ENCODE measurements at places on chromosomes 5 and 9.
A peak's percentile ranks its signal among the peaks of the same experiment; 100 is the strongest.

GRCh38 chr9:79537838-79538237 lies 33.9 kb upstream of the TLE4 start:
- no peak for DNase-seq

- DNase-seq = no peak
These were observed 32.1 kb downstream of the WNK2 start for GRCh38 chr9:93216073-93216365.

- peak; percentile 81 for DNase-seq
These were observed 55.2 kb upstream of the ERBIN start for GRCh38 chr5:65871182-65871581.

DNA sequence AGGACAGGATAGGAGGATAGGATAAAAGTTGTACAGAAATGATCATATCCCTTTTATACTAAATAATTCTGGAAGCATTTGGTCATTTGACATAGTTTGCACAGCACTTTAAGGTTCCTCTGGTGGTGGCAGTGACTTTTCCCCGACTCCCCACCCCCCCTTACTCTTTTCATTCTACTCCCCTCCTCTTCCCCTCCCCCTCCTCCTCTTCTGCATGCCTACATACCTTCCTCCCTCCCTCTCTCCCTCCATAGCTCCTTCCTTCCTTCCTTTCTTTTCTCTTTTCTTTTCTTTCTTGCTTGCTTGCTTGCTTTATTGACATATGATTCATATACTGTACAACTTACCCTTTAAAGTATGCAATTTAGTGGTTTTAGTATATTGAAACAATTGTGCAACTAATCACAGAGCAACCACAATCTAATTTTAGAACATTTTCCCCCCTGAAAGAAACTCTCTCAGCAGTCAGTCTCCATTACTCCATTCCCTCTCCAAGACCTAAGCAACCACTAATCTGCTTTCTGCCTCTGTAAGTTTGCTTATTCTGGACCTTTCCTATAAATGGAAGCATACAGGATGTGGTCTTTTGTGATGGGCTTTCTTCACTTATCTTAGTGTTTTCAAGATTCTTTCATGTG lies 159.0 kb downstream of the HACD4 start:
- DNase-seq = peak; percentile 22

DNA sequence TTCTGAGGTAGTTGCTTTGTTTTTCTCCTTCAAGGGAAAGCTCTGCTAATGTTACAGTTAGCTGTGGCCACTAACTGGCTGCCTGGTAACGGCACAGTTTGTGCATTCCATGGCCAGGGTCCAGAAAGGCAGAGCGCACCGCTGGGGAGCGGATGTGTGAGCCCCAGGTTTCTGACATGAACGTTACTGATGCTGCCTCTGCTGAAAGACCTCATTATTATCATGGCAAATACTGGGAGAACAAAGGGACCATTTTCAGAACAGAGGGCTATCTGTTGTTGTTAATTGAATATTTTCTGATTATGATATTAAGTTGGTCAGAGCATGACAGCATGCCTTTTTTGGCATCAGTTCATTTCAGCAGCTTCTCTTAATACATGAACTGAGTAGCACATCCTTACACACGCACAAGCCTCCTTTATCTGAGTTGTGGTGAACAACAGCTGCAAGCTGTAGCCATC lies 134.1 kb downstream of the NUDT12 start:
- no peak for DNase-seq

GRCh38 chr5:1383344-1383743 lies 38.4 kb upstream of the CLPTM1L start:
- DNase-seq = no peak

DNA sequence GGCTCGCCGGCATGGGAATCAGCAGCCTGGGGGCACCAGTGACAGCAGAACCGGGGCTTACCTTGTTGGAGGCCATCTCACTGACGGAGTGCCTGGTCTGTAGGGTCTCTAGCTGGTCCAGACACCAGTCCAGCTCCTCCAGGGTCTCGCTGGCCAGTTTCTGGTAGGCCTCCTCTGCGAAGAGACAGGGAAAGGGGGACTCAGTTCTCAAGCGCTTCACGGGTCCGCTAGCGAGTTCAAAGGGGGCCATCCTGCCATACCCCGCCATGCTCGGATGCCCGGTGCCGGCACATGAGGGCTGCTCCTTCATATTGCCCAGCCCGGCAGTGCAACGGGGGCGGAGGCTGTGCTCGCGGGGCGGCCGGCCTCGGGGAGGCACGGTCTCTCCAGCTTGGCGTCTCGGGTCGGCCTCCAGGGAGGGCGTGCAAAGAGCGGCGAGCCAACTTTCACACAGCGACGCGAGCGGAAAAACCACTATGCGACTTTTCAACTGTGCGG lies 456.0 kb downstream of the RAB3C start:
- no peak for DNase-seq

DNA sequence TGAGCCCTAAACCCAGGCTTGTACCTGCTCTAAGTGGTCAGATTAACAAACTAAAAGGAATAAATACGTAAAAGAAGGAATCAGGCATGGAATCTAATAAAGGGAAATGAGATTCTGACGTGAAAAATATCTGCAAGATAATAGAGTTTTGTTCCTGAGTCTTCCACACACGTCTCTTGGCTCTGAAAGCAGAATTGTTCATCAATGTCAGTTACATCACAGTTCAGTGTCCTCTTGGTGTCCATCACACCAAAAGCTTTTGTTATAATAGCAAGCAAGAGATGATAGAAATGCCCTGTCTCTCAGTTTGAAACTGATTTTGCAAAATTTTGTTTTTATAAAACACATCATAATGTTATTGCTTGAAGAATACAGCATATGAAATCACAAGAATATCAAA lies 34.7 kb upstream of the NMUR2 start:
- DNase-seq = no peak

DNA sequence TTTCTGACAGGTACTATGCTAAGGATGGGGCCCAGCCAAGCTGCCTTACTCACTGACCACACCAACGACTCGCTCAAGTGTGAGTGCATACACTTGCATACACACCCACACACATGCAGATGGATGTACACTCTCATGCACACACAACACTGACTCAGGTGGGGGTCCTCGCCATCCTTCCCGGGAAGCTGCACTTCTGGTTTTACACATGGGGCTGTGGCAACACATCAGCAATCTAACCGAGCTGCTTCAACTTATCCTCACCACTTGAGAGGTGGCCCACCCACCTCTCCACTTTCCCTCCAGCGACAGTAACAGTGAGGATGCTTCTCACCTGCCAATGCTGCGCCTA lies 67.2 kb upstream of the SLC25A51 start:
- DNase-seq = no peak

DNA sequence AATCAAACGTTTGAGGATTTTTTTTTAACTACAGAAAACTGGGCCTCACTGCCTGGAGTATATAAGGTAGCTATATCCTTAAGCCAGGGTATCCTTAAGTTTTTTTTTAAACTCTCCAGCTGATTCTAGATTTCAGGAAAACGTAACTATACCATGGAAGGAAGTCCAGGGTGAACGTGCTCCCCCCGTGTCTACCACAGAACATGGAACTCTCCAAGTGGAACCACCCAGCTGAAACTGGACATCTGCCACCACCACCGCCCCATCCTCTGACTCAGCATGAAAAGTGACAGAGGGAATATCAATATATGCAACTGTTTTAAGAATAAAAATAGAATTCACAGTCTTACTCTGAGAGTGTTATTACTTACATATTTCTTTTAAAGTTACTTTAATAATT lies 61.3 kb downstream of the DROSHA start:
- DNase-seq = no peak

DNA sequence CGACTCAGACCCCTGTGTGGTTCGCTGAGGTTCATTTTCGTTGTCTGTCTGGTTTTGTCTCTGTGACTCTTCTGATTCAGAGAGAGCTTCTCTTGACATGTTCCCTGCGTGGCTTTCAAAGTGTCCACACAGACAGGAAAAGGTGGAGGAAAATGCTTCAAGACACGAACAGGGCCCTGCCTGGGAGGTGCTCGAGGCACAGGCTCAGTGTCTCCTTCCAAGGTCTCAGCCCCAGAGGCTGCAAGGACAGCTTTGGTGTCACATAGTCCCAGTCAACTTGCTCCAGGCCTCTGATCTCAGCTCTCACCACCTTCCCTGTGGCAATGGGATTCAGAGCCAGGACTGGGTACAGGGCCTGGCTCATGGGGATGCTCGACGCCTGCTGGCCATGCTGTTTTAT lies 51.6 kb upstream of the SARDH start:
- no peak for DNase-seq

DNA sequence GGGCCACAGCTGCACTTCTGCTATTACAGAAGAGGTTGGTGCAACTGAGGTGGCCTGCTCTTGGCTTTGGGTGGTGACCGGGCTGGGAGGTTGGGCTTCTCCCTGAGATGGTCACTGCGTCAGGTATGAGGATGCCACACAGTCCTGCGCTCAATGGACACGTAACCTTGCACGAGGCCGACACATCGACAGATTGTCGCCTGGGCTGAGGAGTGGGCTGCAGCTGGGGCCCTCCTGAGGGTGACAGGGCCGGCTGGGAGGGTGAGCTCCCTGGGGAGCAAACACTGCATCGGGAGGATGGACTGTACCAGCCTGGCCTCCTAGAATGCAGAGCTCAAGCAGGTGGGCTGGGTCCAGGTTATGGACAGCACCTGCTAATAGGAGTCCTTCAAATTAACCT lies 261.1 kb upstream of the ADAMTS16 start:
- no peak for DNase-seq

GRCh38 chr5:40227366-40227765 lies 452.3 kb upstream of the PTGER4 start:
- DNase-seq = no peak

All from epithelial cell of esophagus (primary cell).